NCI-H1092 treated with DMSO at 0.1 percent for 48 hours (cell line): ENCODE measurements at places on chromosomes 13 and 19.

GRCh38 chr19:43779820-43780219 lies 953 bp downstream of the KCNN4 start:
- DNase-seq: no peak

- DNase-seq: no peak
These were observed 11.4 kb downstream of the ARHGEF7 start for GRCh38 chr13:111126509-111126908.

GRCh38 chr13:74644229-74644628 lies 510.0 kb upstream of the KLF12 start:
- no peak for DNase-seq

- DNase-seq: no peak
These were observed 61.9 kb downstream of the FLT1 start for GRCh38 chr13:28432816-28433560.
